Keratinocyte (primary cell): ENCODE measurements at places on chromosomes 6 and 20. TPM values are rescaled to one million over a fixed set of nuclear protein-coding genes. Genes with fewer than 3 reads are reported as not detected.

Gene GINS1
- 3.3 to 12.5 TPM (median 9.0 TPM) in 3 replicates for polyA plus RNA-seq

Gene CHMP4B
- polyA plus RNA-seq: 44.9 to 72.2 TPM (median 68.2 TPM) in 3 replicates

- DNase-seq: no peak
These were observed 1.8 kb upstream of the NDUFAF4 start for GRCh38 chr6:96899451-96899998.

Gene ITPR3
- polyA plus RNA-seq: 43.3 to 78.0 TPM (median 45.0 TPM) in 3 replicates

- no peak for DNase-seq
These were observed 169.1 kb upstream of the PMEPA1 start for GRCh38 chr20:57878786-57879424.
